HepG2 (cell line): ENCODE measurements at places on chromosomes 3 and 15.
A peak's percentile ranks its signal among the peaks of the same experiment; 100 is the strongest.

DNA sequence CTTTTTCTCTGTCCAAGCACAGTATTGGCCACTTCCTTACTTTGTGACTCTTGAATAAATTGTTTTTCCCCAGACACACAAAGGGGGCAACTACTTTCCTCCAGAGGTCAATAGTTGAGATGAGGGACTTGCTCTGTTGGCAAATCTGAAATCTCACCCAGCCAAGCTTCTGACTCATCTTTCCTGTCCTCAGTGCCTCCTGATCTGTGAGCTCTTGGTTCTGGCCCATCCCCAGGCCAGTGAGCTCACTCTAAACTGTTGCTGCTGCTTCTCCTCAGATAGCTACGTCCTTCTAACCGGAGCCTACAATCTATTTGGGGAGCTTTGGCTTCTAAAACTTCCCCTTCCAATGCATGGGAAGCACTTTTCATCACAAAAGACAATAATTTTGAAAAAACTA, 50.0 kb upstream of the NMD3 start:
- no peak for DNase-seq

- DNase-seq = peak; percentile 23
Measured at GRCh38 chr3:193190146-193190786, 50.8 kb upstream of the PLAAT1 start.

GRCh38 chr3:61269435-61269834, 18.2 kb upstream of the FHIT start:
- DNase-seq = no peak

- DNase-seq = peak; percentile 97
Measured at GRCh38 chr15:52008698-52009434, 10.2 kb upstream of the MAPK6 start.

GRCh38 chr15:32802286-32802936, 84.6 kb downstream of the GREM1 start:
- DNase-seq = no peak

DNA sequence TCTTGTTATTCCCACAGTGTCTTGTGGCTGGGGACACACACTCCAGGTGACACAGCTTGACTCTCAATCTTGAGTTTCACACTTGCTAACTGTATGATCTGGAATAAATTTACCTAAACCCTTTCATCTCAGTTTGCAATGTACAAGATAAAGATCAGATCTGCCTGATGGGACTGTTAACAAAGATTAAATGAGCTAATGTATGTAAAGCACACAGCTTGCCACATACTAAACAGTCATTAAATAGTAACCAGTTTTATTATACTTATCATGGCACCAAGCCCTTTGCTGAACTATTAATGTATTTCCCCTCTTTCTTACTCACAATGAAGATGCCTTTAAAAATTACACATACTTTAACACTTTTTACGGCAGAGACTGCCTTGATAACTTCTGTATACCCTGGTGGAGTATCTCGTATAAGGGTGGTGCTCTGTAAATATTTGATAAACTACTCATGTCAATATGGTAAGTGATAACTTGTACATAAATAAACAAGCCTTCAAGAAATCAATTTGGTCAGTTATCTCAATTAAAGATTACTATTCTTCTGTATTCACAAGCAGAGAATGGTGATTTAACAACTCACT, 184.5 kb downstream of the STAG1 start:
- DNase-seq = no peak

DNA sequence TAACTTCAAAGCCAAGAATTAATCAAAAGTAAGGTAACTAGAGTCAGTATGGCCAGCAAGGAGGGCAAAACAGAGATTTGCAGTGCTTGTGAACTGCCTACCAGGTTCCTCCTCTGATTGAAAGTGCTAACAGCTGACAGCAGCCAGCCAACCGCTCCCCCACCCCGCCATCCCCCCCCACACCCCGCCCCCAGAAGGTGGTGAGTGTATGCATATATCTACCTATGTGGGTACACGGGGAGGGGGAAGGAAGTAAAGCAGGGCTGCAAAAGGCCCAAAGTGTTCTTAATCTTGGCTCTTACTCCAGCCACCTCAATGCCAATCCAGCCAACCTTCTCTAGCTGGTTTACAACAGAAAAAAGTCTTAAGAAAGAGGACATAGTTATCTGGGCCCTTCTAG, 50.7 kb downstream of the RAF1 start:
- no peak for DNase-seq

- no peak for DNase-seq
Measured at GRCh38 chr15:96818861-96819260, 488.4 kb downstream of the NR2F2 start.

DNA sequence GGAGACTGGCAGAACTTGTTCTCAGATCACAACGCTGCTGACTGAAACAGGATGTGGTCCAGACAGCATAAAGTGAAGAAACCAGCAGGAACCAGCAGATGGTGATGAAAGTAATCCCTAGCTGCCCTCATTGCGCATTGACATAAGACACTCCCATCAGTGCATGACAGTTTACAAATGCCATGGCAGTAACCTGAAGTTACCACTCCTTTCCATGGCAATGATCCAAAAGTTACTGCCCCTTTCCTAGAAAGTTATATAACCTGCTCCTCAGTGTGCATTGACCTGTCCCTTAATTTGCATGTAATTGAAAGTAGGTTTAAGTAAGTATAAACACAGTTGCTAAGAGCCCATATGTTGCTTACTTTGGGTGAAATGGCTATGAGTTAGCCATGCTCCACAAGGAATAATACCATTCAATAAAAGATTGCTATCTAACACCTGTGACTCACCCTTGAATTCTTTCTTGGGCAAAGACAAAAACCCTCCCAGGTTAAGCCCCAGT, 149.1 kb upstream of the CD96 start:
- DNase-seq = no peak

DNA sequence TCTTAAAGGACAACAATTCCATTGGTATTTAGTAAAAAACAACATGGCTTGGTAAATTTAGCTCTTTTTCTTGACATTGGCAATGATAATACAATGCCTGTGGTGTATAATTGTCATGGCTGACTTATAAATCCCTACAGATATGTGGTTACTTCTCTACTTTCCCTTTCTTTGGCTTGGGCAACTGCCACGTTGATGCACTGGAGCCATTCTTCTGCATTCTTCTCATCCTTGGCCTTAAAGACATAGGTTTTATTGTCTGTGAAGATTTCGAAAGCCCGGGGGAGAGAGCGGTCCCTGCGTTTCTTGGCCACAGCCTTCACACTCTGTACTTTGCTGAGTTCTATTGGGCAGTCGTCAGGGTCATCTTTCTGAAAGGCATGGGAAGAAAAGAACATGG, 101.1 kb upstream of the CCNL1 start:
- DNase-seq = no peak

DNA sequence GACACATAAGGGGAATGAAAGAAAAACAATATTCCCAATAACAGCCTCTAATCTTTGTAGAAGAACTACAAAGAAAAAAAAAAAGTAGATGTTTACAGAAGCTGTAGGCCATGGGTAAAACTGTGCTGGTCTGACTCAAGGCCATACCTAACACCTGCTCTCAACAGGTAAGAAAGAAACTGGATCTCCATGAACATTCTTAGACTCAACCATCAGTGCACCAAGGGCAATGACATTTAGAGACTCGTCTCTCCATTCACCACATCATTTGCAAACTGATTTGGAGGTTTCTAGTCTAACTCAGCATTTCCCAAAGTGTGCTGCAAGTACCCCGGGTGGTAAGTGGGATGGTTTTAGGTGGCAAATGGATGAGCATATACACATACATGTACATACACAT, 164.2 kb downstream of the FOXP1 start:
- DNase-seq = no peak

DNA sequence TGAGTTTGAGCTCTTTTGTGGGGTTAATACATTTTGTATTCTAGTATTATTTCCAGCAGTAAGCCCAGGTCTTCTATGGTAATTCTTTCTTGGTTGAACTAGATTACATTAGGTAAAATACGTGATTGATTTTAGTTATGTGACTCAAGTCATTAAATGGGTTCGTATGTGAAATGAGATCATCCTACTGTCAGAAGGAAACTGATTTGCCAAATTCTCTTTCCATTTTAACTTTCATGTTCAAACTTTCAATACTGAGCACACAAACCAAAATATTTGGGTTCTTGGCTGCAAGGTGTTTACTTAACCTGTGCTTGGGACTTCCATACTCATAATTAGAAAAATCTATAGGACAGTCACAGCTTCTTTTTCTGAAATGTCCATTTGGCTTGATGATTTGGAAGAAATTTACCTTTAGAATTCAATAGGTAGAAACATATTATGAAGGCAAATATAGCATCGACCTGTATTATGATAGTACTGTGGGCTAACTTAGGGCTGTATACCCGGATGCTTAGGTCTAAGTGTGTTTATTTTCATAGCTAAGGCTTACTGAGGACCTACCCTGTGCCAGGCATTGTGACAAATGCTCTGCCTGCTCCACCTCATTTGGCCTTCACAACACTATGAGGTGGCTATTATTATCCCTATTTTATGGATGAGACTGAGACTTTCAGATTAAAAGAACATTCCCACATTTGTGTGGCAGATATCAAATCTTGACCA, 631.8 kb upstream of the GRM7 start:
- no peak for DNase-seq

DNA sequence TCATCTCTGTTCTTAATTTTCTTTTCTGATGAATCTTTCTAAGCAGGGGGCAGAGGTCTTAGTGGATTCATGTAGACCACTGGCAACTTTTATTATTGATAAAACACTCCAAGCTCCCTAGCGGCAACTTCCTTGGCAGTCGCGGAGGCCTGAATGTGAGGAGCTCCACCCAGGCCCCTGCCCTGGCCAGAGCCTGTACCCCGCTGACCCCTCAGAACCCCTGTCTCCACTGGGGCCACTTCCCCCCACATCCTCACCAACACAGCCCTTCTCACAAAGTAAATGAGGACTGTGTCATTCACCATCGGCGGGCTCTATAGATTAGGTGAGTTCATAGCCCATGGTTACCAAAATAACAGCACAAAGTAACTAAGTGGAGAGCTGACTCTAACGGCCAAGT, 111.6 kb downstream of the TPRA1 start:
- no peak for DNase-seq
